ENCODE measurements at places on chromosomes 4 and X.

GRCh38 chr4:9792381-9792780, 10.9 kb downstream of the DRD5 start:
- DNase-seq = no peak

DNA sequence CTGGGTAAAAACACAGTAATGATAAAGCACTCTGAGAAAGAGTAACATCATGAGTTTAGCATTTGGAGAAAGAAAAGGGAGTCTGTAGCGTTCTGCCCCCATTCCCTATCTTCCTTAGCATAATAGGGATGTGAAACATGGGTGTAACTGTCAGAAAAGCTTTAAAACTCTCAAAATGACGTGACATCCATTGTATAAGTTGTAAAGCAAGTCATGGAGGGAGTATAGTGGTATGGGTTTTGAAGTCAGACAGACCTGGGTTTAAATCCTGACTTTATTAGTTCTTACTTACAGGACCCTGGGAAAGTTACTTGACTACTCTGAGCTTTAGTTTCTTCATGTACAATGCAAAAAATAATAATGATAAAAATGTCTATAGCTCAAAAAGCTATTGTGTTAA, 17.1 kb downstream of the FBXO8 start:
- no peak for DNase-seq

- no peak for DNase-seq
Observed at GRCh38 chrX:10233173-10233572, 76.4 kb downstream of the CLCN4 start.

DNA sequence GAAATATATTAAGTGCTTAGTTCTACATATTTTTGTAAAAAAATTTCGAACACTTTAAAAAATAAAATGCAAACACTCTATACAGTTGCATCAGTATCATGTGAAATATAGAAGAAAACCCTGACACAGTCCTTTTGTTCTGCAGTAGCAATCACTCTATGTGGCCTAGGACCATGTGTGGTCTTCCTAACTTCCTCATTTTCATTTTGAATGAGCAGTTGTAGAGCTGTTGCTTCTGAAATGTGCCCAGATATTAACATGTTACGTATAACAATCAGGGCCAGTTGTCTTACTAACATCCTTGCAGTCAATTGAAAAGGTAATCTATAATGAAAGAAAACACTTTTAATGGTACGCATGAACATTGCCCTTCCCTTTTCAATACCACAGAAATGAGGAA, 107.9 kb downstream of the ZNF827 start:
- DNase-seq = no peak

DNA sequence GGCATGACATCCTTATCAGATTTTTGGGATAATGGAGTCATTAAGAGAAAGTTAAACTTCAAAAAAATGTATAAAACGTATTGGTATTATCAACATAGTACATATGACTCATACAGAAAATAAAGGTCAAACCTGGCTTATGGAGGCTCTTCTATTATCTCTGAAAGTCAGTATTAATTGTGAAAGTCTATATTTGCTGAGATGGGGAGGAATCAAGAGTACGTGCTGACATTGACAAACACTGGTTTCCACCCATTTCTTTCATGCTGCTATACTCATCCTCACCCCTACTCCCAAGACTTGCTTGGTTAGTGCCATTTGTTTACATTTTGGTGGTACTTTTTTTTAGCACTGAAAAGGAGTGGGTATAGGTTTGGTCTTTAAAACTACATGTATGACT, 30.8 kb upstream of the PLA2G12A start:
- no peak for DNase-seq

GRCh38 chrX:130995439-130995838, 62.7 kb upstream of the ARHGAP36 start:
- DNase-seq = no peak

DNA sequence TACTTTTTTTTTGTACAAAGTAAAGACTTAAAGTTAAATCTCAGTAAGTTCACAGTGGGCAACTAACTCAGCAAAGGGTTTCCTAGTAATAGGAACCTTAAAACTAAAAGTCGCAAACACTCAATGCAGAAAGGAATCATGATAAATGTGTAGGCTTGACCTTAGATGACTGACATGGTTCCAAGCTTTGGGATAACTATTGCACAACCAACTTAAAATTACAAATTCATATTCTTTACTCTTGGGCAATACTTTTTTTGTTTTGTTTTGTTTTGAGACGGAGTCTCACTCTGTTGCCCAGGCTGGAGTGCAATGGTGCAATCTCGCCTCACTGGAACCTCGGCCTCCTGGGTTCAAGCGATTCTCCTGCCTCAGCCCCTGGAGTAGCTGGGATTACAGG, 8.2 kb downstream of the ELOVL6 start:
- DNase-seq = no peak

GRCh38 chr4:100786481-100786880, 268.7 kb upstream of the EMCN start:
- no peak for DNase-seq

DNA sequence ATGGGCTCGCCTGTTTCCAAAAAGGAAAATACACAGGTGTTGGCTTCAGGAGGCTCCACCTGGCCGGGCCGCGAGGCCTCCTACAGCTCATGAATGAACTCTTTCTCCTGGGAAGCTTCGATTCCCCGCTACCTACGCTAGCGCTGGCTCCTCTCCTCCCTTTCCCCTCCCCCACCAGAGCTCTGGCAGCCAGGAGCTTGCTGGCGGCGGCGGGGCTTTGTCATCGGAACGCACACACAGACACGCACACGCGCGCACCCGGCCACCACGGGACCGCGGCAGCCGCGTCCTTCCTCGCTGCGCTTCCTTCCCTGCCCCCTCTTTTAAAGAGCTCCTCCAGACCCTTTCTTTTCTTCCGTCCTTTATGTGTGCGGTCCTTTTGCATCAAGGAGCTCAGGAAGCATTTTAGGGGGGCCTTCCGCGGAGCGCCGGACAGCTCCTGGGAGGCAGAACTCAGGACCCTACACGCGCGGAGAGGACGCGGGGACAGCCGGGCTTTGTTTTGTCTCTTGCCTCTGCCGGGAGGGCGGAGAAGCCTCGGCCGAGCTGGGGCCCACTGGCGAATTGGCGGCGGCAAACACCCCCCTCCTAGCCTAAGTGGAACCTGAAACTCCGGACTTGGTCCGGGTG, 70.2 kb upstream of the BCOR start:
- DNase-seq = no peak

Measured in stimulated activated CD8-positive, alpha-beta memory T cell treated with anti-CD3 and anti-CD28 coated beads, Interleukin-2, amount 100 ng/mL, for 1 hour (primary cell).